ENCODE measurements at places on chromosomes 2 and 18.

- DNase-seq = no peak
Observed at GRCh38 chr2:7599462-7600258, 682.4 kb downstream of the RNF144A start.

GRCh38 chr2:16507655-16508489 is 157.8 kb downstream of the CYRIA start:
- no peak for DNase-seq

DNA sequence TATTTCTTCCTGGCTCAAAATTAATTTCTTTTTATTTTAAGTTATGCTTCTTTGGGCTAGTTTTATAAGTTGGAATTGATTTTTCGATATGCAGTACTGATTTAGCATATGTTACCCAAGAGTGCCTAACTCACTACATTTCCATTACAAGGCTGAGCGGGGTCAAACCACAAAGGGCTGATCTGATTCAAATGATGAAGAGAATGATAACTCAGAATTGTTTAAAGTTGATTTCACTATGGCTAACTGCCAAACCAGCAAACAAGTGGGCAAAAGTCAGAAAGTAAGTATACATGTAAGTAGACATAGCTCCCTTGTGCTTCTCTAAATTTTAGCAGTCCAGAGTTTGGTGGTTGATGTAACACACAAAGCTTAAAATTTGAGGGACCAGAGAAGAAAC is 35.6 kb downstream of the RAD51AP2 start:
- DNase-seq = peak; percentile 60

- DNase-seq = peak; percentile 8
Observed at GRCh38 chr2:214706986-214707385, 102.5 kb downstream of the BARD1 start.

- DNase-seq = no peak
Observed at GRCh38 chr2:11976073-11976472, 229.6 kb downstream of the LPIN1 start.

GRCh38 chr2:25374827-25375226 is 33.1 kb upstream of the DNMT3A start:
- no peak for DNase-seq

- DNase-seq = peak; percentile 89
Observed at GRCh38 chr18:23825978-23826405, 136.7 kb downstream of the LAMA3 start.

DNA sequence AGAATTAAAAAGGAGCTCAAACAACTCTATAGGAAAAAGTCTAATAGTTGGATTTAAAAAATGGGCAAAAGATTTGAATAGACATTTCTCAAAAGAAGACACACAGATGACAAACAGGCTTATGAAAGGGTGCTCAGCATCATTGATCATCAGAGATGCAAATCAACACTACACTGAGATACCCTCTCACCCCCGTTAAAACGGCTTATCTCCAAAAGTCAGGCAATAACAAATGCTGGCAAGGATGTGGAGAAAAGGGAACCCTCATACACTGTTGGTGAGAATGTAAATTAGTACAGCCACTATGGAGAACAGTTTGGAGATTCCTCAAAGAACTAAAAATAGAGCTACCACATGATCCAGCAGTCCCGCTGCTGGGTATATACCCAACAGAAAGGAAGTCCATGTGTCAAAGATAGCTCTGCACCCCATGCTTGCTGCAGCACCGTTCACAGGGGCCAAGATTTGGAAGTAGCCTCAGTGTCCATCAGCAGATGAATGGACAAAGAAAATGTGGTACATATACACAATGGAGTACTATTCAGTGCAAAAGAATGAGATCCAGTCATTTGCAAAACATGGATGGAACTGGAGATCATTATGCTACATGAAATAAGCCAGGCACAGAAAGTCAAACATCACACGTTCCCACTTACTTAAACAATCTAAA is 46.7 kb upstream of the B3GNT7 start:
- DNase-seq = no peak

DNA sequence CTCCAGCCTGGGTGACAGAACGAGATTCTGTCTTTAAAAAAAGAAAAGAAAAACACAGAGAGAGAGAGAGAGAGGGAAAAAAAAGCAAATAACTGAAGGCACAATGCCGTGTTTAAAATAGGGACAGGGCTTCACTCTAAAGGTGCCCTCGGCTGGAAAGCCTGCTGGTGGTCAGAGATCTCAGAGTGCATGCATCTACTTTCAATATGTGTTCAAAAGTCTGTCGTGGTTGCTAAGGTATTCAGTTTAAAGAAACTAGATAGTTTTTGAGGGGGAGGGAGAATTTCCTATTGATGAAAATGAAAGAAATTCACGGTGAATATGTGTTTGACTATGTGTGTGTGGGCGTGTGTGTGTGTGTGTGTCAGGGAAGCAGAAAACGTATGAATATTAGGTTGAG is 11.0 kb upstream of the CBLN2 start:
- DNase-seq = peak; percentile 23

- DNase-seq = no peak
Observed at GRCh38 chr18:49519101-49519971, 32.3 kb upstream of the C18orf32 start.

- no peak for DNase-seq
Observed at GRCh38 chr18:39238981-39239660, 1673.5 kb upstream of the CELF4 start.

DNA sequence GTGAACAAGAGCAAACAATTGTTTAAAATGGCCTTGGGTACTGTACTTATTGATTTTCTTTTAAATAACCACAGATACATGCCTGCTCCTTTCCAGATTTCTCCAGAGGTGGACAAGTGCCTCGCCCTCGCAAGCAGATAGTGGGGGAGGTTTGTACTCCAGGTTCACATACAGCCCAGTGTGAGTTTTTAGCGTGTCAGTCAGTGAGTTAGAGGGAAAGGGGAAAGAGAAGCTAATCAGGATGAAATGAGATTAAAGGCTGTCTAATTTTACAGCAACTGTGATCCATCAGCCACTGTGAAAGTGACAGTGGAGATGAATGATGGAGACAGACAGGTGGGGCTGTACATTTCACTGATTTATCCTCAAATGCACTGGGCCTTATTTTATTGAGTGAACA is 74.7 kb downstream of the KLHL14 start:
- DNase-seq = no peak

DNA sequence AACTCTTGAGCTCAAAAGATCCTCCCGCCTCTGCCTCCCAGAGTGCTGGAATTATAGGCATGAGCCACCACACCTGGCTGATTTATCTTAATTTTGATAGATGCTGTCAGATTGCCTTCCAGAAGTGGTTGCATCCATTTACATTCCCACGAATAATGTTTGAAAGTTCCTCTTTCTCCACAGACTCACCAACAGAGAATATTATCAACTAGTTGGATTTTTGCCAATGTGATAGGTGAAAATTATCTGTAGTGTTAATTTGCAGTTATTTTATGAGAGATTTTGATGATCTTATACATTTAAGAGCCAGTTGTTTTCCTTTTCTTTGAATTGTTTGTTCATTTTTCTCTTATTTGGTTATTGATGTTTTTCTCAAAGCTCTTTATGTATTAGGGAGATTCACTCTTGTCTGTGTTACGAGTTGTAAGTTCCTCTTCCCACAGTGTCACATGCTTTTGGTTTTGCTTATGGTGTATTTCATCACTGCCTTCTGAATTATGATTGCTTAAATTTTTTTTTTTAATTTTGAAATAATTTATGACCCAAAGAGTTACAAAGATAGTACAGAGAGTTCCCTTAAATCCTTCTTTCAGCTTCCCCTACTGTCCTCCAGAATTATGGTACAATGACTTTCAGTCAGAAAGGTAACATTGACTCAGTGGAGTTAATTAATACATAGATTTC is 20.7 kb upstream of the NT5DC4 start:
- DNase-seq = no peak

DNA sequence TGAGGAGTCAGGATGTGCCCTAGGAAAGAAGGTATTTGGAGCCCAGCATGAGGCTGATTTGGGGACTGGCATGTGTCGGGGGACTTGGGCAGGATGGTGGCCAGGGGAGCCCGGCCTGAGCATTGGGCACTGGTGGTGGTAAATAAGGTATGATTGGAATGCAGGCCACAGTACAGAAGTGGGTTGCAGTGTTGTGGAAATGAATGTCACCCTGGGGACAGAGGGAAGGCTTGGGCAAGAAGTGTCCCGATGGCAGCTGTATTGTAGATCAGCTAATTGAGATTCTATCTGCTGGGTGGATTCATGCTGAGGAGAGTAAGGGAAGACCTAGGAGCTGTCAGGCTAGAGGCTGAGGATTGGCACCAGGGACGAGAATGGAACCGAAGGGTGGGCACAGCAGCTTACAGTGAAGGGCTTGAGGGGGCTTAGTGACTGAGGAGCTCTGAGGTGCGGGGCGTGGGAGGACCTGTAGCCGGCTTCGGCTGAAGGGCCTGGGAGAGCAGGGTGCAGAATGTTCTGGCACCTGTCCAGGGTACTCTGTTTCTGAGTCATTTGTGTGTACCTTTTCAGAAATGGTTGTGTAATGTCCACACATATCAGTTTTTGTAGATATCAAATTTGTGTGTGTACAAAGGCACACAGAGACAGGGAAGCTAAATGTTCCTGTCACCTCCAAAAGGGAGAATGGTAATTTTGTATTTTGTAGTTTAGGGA is 170.2 kb downstream of the PRKCE start:
- peak; percentile 69 for DNase-seq

DNA sequence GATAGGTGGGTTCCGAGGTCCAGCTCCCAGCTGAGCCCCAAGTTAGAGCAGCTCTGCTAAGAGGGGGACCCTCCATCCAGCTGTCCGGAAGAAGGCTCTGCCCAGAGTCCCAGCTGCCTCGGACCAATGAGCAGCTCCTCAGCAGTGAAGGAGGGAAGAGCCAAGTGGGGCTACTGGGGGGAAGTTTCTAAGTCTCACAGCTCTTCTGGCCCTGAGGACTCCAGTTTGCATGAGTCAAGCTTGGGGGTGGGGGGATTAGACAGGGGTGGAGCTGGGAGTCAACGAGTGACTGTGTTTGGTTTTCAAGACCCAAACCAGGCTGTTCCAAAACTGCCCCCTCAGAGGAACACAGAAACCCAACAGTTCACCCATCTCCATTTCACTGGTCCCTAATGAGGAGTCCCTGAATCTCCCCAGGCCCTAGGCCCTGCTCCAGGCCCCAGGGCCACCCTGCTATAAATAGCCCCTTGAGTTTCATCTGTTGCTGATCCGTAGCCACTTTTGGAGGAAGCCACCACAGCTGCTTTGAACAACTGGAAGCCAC is 100.9 kb downstream of the TNS1 start:
- peak; percentile 83 for DNase-seq

DNA sequence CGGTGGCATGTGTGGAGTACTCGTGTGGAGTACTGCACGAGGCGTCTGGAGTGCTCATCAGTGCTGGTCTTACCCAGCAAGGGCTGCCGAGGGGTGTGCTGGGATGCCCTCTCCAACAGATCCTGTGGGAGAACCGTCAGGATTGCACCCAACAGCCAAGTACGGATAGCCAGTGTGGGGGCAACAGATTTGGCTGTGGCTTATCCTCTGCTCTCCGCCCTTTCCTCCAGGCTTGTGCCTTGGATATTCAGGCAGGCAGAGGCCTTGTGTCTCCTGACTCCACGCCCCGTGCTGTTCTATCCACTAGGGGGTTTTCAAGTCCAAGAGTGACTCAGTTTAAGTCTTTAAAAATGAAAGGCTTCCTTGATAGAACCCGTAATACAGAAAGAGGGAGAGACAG is 321.0 kb upstream of the HS6ST1 start:
- DNase-seq = no peak

DNA sequence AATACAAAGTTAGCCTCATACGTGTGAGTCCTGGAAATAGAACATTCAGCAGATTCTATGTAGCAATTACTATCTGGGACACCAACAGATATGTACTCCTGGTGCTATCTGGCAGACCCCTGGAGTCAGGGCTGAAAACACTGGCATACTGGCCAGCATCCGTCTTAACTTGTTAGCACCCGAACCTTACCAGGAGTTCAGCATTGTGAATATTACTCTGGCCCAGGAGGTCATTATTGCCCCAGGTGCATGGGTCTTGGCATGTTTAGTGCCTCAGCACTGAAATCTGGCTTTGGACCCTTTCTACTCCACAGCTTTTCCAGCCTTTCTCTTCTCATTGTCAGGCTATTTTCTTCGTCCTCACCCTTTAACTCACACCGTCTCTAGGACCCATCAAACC is 11.9 kb upstream of the NDUFV2 start:
- no peak for DNase-seq

DNA sequence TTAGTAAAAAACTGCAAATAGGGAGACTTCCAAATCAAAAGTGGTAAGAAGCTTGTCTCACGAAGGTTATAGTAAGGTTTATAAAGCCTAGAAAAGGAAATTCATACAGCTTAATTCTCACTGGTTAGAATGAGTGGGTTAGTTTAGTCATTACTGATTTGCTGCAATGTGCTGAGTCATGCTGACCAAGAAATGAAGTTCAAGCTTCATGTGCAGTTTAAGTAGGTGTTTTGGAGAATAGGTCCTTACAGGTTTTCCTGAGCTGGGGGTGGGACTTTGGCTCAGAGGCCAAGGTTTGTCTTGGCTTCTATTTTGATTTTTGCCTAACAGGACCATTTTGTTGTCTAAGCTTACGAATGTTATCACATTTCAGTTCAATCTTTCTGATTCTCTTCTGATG is 15.1 kb downstream of the CLIP4 start:
- peak; percentile 88 for DNase-seq

- DNase-seq = no peak
Observed at GRCh38 chr2:42072349-42073118, 24.7 kb downstream of the PKDCC start.

DNA sequence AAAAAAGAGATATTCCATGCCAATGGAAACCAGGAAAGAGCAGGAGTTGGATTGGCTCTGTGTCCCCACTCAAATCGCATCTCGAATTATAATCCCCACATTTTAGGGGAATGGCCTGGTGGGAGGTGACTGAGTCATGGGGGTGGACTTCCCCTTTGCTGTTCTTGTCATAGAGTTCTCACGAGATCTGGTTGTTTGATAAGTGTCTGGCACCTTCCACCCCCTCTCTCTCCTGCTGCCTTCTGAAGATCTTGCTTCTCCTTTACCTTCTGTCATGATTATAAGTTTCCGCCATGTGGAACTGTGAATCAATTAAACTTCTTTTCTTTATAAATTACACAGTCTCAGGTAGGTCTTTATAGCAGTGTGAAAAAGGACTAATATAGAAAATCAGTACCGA is 355.6 kb downstream of the NBAS start:
- DNase-seq = no peak

GRCh38 chr2:174600349-174600748 is 2.7 kb upstream of the WIPF1 start:
- no peak for DNase-seq

Measured in astrocyte (in vitro differentiated cells and primary cell).